Foreskin fibroblast (primary cell): ENCODE measurements at places on chromosomes 7 and 10.

- peak; percentile 77 for DNase-seq
Measured at GRCh38 chr10:88952647-88953111, at the start of gene ACTA2. ACTA2 (minus strand) TSS chr10:88952773; CDS start chr10:88948930, 3,843 bp downstream.

DNA sequence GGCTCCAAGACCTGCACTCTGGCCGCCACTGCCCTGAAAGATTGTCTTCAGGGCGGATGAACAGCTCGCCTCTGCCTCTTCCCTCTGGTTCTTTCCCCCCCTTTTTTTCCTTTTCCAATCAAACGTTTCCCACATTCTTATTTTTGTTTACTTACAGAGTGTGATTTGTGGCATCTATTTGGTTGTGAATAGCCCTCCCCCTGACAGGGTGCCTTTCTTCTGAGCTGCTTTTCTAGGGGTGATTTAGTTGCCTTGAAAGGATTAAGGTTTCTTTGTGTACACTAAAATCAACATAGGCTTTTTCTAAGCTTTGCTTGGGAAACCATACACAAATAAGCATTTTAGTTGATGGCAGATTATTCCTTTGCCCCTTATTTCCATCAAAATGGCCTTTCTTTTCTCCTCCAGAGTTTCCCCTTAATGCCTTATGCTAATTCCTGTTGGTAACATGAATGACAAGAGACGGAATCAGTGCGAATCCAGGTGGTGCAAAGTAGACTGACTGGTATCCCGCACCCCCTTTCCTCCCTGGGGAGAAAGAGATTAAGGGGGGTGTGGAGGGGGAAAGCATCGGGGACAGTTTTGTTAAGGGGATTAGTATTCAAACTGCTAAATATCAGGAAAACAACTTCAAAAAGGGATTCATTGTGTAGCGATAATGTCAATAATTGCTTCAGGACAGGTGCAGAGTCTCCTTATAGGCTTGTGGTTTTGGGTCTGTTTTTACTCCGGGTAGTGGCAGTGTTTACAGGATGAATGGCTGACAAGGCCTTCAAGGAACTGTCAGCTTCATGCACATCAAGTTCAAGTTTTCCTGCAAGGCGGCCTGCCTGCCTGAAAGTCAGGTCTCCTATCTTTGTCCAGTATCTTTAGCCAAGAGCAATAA lies 431.6 kb upstream of the GALNT17 start:
- DNase-seq: no peak

DNA sequence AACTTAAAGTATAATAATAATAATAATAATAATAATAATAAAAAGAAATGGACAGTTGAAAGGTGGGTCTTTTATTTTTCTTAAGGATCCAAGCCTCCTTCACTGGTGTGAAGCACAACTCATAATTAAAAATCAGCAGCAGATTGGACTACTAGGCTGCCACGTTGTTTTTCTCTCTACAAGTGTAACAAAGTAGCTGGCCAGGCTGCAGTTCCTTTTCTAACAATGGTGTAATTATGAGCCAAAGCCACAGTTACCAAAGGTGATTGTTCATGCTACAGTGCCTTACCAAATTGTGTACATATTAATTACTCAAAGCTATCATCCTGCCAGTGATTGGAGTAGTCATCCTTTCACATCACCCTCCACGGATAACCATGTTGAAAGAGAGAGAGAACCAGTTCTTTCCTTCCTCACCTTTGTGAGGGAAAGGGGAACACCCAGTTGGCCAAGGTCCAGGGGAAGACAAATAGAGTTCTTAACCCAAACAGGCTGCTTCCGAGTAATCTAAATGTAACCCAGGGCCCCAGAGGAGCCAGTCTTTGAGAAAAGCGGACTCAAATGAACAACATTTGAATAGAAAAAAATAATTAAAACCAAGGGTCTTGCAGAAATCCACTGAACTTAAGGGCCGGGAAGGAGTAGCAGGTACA lies 86.3 kb upstream of the NPS start:
- DNase-seq: no peak

DNA sequence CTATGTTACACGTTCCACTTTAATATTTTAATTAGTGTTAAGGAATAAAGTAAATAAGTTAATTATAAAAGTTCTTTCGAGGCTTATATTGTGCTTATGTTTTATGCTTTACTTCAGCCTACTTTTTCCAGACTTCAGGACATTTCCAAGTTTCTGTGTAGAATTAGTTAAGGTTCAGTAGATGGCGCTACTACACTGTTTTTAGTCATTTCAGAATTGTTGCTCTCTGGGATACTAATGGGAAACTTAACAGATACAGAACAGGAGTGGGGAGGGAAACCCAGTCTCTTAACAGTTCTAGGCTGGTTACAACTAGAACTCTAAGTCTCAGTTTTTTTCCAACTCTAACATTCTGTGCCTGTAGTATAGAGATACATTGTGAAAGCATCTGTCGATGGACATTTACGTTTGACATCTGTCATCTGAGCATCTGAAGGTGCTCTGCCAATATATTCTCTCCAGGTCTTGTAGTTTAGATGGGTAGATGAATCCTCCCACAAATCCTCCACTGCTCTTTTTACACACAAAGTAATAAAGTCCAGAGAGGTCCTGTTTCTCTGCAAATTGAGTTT lies 56.8 kb upstream of the FAM171A1 start:
- DNase-seq: peak; percentile 28

DNA sequence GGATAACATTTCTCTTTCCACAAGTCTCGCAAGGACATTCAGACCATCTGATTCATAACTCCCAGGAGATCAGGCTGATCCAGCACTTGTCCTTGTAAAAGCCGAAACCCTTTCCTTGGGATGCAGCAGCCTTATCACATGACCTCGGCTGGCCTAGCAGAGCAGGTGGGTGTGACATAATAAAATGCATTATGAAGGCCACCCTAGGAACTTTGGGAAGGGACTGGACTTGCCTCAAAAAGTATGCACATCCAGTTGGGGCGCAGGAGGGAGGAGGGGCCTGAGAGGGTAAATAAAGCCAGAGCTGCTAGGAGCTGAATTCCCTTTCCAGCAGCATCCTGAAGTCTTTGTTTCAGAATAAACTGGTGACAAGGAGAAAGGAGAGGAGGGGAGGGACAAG lies 260.8 kb downstream of the SNX13 start:
- peak; percentile 82 for DNase-seq

- no peak for DNase-seq
Measured at GRCh38 chr10:45180946-45181875, 134.2 kb downstream of the OR13A1 start.

DNA sequence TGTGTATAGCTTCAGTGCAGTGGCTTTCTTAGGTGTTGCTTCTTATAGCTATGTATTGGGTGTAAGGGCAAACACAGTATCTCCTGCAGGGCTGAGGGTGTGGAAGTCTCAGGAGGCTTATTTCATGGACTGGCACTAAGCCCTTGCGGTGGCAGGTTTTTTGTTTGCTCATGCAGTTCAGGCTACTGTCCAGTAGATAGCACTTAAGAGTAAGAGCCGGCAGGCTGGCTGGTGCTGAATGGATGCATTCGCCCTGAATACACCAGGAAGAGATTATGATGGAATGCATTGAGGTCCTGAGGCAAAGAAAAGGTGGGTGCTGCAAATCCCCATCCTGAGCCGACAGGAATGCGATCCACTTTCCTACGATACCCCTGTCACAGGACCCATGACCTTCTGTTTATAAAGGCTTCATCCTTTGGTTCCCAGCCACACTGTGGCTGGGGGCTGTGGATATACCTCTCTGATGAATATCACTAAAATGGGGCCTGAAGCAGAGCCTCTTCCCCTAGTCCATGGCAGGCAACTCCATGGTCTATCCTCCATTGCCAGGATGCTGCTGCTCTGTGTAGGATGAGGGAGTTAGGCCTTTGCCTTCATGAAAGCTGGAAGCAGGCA lies 44.9 kb downstream of the ANXA8 start:
- DNase-seq: peak; percentile 83

DNA sequence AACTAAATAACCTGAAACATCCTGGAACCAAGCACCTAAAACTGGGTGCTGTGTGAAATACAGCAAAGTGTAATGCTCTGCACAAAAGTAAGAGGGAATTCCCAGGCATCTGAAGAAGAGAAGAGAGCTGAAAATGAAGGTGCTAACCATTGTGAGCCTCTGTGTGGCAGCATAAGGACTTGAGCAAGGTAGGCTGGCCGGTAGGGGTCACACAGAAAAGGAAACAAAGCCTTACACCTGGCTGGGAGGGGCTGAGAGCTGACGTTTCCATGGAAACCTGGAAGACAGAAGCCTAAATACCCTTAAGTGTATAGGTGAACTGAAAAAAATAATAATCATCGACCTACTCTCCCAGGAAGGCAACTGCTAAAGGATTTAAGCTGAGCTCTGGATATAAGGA lies 48.6 kb downstream of the CUL1 start:
- no peak for DNase-seq

- DNase-seq: no peak
Measured at GRCh38 chr7:98993024-98993897, 114.9 kb downstream of the TRRAP start.

GRCh38 chr10:105139363-105139896 lies 498.3 kb downstream of the SORCS3 start:
- no peak for DNase-seq

GRCh38 chr7:123185756-123186155 lies 14.0 kb downstream of the SLC13A1 start:
- no peak for DNase-seq

GRCh38 chr7:42485301-42485766 lies 248.3 kb upstream of the GLI3 start:
- DNase-seq: no peak

DNA sequence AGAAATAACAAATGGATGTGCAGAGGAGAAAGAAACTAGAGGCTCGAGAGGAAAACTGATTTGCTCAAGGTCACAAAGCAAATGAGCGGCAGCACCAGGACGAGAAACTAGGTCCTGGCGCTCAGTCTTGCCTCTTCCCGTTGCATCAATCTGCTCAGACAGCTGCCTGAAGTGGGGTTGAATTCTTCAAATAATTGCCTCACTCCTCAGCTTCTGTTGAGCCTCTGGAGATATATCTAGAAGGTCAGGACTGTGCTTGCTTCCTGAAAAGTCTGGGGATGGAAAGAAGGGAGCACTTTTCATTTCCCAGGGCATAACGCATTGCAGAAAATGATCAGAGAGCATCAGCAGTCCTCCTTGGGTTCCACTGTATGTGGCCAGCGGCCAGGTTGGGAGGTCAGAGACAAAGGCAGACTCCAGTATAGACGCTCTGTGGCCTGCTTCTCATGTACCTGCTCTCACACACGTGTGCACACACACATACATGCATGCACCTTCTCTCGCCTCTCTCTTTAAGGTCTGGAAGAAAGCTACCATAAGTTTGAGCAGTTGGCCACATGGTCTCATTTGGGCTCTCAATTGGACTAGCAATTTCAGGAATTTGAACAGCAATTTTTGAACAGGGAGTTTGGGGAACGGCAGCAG lies 83.7 kb upstream of the DUSP5 start:
- DNase-seq: no peak

DNA sequence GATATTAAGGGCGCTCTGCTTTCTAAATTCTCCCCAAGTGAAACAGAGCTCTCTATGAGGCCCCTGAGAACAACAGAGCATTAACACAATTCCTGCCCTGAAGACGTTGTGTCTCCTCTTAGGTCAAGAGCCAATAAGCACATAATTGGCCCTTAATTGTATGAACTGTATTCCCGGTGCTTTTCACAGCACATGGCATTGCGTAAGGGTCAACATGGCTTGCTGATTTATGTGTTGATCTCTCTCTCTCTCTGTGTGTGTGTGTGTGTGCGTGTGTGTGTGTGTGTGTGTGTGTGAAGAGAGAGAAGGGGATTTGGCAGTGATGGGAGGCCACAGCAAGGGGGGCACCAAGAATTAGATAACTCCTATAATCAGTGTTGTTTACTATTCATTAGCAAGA lies 40.5 kb downstream of the LYZL1 start:
- DNase-seq: peak; percentile 52

- DNase-seq: no peak
Measured at GRCh38 chr10:8146650-8147049, 92.2 kb downstream of the GATA3 start.

DNA sequence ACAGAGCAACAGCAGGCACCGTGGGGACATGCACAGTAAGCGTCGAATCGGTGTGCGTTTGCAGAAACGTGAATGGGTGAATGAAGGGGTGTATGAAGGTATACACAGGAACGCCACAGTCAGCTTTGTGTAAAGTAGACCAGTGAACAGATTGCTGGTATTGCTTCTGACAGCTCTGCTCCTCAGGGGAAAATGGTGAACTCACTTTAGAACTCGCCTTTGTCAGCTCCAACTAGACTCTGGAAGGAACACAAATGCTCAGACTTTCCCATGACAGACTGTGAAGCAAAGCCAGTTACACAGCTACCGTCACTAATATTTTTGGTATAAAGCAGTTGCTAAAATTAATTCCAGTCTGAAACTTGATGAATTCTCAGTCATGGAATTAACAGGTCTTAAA lies 78.9 kb downstream of the CUX1 start:
- DNase-seq: no peak
